ENCODE measurements at places on chromosomes 16 and 17.

DNA sequence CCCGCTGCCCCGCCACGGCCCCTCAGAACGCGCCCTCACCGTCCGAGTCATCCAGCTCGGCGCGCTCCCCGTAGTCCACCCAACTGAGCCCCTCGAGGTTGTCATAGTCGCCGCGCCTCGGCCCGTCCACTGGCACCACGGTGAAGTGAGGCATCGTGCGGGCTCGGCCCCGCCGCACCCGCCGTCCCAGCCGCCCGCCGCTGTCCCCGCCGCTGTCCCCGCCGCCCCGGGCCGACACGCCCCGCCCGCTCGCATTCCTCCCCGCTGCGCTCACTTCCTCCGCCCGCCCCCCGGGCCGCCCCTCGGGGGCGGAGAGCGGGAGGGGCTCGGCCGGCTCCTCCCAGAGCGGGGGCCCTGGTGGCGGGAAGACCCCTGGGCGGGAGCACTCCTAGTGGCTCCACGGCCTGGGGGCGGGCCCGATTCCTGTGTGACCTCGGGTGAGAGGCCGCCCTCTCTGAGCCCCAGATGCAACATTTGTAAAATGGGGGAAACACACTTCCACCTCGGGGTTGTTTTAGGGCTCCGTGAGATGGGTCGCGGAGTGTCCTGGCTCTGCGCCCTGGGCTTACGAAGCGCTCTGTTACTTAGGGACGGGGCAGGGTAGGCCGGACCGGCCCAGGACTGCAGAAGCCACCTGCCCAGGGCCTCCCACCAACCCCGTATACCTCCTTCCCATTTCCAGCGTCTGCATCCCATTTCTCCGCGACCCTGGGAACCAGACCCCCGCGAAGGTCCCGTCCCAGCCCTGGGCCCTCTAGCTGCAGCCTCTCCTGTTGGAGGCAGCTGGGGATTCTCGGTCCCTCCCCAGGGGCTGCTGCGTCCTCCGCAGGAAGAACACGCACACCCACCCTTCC, at the start of gene SLC12A4:
TSS of gene SLC12A4 (minus strand) at position 238 of the 854 bp plus-strand sequence. CDS start at position 154, 84 bp downstream.
- DNase-seq: peak; percentile 97

- no peak for DNase-seq
Measured at GRCh38 chr16:89152831-89153700, 18.5 kb upstream of the CDH15 start.

DNA sequence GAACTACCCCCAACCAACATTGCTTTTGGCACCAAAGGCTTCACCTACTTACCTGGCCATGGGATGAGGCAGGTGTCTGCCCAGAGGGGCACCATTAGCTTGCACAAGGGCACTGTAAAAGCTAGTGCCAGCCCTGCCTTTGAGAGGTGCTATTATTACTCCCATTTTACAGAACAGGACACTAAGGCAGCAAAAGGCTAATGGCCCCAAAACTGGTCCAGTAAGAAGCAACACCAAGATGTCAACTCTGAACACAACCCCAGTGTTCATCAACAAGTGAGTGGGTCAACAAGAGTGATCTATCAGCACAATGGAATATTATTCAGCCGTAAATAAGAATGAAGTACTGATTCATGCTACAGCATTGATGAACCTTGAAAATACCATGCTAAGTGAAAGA, 7.7 kb upstream of the USP7 start:
- DNase-seq: no peak

DNA sequence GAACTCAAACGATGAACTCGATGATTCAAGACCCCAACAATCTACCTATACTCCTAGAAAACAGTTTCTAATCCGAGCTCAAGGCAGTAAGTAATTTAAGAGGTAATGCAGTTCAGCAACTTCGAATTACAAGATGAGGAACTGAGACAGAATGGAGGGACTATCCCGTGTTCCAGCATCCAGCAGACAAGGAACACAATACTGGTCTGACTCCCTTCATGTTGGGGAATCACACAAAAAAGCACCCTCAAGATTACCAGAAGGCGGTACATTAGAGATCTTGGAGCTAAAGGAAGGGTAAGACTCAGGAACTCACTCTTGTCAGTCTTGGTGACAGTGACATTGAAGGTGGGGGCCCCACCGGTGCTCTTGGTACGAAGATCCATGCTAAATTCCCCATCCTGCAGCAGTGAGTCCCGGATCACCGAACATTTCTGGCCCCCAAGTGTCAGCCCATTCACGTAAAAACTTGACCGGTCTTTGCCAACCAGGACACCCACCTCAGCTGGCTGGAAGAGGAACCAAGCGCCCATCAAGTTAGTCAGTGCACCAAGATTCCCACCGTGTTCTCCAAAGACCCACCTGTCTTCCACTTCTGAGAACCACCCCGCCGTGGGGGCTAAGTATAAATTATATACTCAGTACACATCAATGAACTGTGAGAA, 1.9 kb downstream of the PFN1 start:
- no peak for DNase-seq

GRCh38 chr17:1762233-1762900, 507 bp downstream of the SERPINF1 start:
- peak; percentile 12 for DNase-seq

- no peak for DNase-seq
Measured at GRCh38 chr17:29326023-29326813, 32.3 kb upstream of the NUFIP2 start.

GRCh38 chr17:1216217-1217088, 36.7 kb upstream of the ABR start:
- DNase-seq: no peak

DNA sequence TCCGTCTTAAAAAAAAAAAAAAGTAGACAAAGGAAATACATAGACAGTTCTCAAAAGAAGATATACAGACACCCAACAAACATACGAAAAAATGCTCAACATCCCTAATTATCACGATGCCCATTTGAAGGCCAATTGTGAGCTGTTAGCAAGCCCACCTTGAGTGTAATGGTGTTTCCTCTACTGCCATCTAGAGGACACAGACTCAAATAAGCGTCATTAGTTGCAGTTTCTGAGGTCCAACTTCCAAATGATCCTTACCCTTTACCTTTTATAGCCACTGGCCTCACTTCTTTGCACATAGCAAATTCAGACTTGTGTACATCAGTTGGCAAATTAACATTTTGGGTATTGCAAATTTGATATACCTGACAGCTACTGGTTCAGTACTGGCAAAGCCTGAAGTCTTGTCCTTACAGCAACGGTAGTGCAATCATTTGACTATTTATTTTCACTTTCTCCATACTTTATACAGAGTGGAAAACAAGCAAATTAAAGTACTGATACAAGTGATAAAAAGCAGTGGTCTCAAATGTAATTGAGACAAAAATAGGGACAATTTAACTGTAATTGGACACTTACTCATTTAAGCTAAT, 536.3 kb upstream of the EEF2KMT start:
- peak; percentile 8 for DNase-seq

DNA sequence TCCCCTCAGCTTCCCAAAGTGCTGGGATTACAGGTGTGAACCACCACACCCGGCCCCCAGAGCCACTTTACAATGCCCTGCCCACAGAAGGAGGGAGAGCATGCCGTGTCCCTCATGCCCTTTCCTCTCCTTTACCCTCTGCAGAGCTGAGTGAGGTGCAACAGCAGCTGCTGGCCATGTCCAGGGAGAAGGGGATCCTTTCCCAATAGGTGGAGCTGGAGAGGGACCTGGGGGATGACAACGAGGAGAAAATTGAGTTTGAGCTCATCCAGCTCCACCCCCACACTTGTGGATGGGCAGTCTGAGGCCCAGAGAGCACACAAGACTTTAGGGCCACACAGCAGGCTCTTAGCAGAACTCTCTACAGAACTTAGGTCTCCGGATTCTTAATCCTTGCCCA, 7.9 kb upstream of the GSDMA start:
- no peak for DNase-seq

DNA sequence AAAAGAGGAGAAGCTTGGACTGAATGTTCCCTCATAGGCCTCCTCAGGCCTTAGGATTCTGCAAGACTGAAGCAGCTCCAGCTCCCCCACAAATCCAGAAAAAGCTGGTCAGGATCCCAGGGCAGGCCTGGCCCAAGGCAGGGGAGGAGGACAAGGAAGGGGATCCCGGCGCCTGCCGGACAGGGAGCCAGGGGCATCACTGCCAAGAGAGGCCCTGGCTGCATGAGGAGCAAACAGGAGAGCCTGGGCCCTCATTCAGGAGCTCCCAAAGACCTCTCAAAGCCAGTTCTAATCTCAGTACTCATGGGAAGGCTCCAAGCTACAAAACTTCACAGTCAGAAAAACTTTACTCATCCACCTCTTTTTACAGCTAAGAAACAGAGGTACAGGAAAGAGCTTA, 67.3 kb downstream of the ZNF423 start:
- DNase-seq: no peak

DNA sequence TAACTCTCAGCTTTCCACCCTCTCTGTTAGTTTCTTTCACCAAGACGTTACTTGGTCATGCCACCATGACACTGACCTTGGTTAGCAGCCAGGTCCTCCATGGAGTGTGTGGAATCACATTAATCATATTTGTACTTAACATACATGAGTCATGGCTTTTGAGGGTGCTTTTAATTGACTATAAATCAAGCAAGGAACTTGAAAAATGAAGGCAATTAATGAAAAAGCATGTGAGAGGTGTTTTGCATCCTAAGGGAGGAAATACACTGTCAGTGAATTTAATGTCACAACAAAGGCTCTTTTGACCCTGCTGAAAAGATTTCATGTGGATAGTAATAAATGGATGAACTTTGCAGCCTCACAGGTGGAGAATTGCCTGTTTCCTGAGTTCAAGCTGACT, 240.7 kb downstream of the CDH13 start:
- no peak for DNase-seq

- DNase-seq: no peak
Measured at GRCh38 chr17:21233581-21234347, 19.4 kb downstream of the NATD1 start.

DNA sequence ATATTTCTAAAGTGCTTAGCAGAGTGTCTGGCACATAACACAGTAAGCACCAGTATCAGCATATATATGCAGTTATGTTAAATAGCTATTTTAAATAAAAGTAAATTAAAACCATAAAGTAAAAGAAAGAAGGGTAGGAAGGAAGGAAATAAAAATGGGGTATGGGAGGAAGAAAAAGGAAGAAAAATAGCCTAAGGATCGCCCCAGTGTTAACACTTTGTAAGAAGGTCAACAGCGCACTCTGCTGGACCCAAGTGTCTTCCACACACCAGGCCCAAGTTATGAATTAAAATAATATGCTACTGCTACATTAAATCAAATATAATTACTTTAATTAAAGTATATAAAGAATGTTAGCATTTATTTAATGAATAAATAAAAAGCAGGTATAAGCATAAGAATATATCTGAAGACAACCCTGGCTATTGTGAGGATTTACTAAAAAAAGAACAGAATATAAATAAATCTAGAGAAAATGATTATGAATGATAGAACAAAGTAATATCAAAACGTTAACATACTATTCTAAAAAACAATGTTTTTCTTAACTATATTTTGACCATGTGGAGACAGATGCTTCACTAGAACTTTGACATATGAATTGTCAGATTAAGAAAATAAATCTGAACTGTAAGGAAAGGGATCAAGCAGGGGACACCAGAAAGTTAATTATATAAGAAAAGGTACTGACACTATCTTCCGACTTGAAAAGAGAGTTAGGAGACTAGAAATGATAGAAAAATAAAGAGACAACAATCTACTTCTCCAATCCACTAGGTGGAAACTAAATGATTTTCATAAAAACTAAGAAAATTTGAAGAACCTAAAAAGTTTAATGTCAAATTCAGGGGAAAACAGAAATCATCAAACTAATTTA, 25.9 kb downstream of the BRIP1 start:
- DNase-seq: peak; percentile 34

DNA sequence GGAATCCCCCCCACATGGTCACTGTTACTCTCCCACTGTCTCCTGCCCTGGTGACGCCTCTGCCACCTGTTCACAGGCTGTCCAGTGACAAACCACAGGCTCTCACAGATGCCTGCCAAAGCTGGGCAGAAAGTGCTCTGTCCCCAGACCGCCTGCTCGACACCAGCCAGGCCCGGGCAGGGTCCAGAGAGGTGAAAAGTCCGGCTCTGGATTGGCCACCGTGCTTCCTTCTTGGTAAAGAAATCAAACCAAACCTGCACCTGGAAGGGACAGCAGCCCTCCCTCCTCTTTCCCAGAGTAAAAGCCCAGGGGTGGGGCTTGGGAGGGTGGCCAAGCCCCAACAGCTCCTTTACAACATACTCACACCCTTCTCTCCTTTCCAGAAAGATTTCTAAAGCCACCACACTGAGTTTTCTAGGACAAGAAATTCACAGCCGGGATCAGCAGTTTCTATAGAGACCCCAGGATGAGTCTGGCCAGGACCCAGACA, 6.2 kb downstream of the PCGF2 start:
- no peak for DNase-seq

- no peak for DNase-seq
Measured at GRCh38 chr16:85944572-85945423, 45.8 kb downstream of the IRF8 start.

GRCh38 chr16:4696172-4696904, 3.0 kb downstream of the NUDT16L1 start:
- no peak for DNase-seq

DNA sequence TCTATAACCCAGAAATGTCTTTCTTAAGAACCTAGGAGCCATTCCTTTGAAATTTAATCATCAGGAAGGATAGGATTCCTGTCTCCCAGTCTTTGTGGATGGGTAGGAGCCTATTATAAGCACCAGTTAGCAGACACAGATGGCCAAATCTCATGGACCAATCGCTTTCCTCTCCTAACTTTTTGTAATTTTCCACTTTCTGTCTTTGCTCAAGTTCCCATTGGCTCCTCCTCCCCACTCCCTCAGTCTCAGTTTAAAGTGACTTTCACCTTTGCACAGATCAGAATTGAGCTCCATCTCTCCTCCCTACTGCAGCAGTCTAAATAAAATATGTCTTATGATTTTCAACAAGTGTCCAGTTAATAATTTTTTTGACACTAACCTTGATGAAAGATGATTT, 192.3 kb downstream of the HS3ST3A1 start:
- DNase-seq: no peak

DNA sequence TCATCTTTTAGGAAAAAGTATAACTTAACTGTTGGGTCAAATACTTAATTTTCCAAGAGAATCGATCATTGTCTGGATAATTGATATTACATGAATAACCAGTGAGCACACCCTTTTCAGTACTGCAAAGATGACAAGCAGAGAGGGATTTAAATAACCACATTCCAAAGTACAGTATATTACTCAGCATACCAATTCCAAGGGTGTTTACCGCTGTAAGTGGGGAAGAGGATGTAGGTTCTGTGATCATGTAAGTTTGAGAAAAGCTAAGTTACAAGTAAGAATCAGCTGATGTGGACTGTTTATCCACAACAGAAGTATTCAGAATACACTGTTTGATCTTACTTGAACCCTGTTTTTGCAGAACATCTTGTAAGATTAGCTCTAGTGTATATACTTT, 6.1 kb downstream of the GDE1 start:
- no peak for DNase-seq

DNA sequence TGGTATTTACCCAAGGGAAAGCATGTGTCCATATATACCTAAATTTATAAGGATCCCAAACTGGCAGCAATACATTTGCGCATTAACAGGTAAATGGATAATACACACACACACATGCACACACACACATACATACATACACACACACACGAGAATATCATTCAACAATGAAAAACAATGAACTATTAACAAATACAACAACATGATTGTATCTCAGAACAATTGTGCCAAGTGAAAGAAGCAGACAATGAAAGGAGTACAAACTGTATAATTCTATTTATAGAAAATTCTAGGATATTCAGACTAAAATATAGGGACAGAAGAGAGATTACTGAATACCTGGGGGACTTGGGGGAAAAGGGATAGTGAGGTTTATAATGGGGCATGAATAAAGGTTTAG, 323.0 kb downstream of the KCNJ2 start:
- DNase-seq: no peak

- no peak for DNase-seq
Measured at GRCh38 chr17:45889579-45889978, 4.8 kb upstream of the MAPT start.

Measured in AG08396 (cell line).